ENCODE measurements at places on chromosomes 5 and 9.

DNA sequence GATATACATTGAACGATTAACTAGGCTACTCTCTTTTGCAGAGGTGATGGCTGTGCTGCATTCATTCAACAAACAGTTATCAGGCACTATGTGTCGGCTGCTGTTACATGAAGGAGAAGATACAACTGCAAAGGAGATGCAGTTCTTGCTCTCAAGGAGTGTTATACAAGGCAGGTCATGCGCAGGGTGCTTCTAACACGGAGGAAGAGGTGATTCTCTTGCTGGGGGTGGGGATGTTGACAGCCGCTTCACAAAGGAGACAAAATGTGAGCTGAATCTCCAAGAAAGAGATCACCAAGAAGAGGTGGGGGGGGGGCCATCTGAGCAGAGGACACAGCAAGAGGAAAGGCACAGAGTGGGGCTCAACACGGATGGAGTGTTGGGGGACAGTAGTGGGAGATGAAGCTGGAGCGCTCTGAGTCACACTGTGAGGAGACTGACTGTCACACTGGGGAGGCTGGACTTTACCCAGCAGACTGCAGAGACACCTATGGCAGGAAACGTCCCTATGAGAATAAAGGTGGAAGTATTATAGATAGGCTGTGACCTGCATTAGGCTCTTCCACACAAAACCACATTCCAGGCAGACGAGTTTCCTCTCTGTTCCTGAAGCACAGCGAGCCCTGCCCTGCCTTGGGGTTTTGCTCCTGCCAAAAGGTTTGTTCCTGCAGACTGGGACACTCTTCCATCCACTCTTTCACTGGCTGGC is 20.9 kb downstream of the NDUFA8 start:
- no peaks in the 10 kb centered on the region for H3K27me3 ChIP-seq
- H3K27ac ChIP-seq = no peak overlapping the region
- H3K36me3 ChIP-seq = peaks cover 7% of the 10 kb centered on the region
- no peak overlapping the region for H3K4me3 ChIP-seq

- peaks cover 22% of the 10 kb centered on the region for H3K4me1 ChIP-seq
- H3K4me3 ChIP-seq = no peak overlapping the region
- no peak for DNase-seq
- H3K27me3 ChIP-seq = no peaks in the 10 kb centered on the region
Observed at GRCh38 chr5:96952118-96952750, 16.4 kb downstream of the LNPEP start.

- no peaks in the 10 kb centered on the region for H3K27me3 ChIP-seq
- DNase-seq = no peak
- no peaks in the 10 kb centered on the region for H3K36me3 ChIP-seq
- H3K27ac ChIP-seq = peak overlapping the region; percentile 72
Observed at GRCh38 chr9:94900222-94901018, 173.9 kb downstream of the AOPEP start.

- H3K4me3 ChIP-seq = no peak overlapping the region
- H3K27ac ChIP-seq = no peak overlapping the region
- peaks cover 5% of the 10 kb centered on the region for H3K36me3 ChIP-seq
- H3K27me3 ChIP-seq = no peaks in the 10 kb centered on the region
Observed at GRCh38 chr5:149853331-149853648, 91.3 kb downstream of the PDE6A start.

DNA sequence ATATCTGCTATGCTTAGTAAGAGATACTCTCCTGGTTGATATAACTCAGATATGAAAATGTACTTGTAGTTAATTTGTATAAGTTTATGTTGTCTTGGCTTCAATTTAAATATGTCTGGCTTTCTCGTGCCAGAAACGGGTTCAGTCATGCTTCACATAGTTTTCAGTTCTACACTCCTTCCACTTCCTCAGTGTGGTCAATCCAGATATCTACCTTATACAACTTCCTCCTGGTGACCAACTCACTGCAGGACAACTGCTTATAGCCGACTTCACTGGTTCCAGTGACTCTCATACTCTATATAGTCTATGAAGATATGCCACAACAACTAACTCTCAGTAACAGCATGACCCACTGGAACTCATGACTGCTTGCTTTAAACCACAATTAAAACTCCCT is 690.4 kb downstream of the SLCO4C1 start:
- no peaks in the 10 kb centered on the region for H3K36me3 ChIP-seq
- H3K27me3 ChIP-seq = no peaks in the 10 kb centered on the region
- H3K4me3 ChIP-seq = no peak overlapping the region
- H3K4me1 ChIP-seq = no peaks in the 10 kb centered on the region
- no peak overlapping the region for H3K27ac ChIP-seq

- H3K36me3 ChIP-seq = no peaks in the 10 kb centered on the region
- DNase-seq = no peak
- peaks cover 14% of the 10 kb centered on the region for H3K4me1 ChIP-seq
- no peaks in the 10 kb centered on the region for H3K27me3 ChIP-seq
Observed at GRCh38 chr5:147559749-147560148, 49.9 kb upstream of the DPYSL3 start.

GRCh38 chr9:35738186-35738585 is 5.7 kb downstream of the CREB3 start:
- H3K4me3 ChIP-seq = no peak overlapping the region
- H3K27me3 ChIP-seq = no peaks in the 10 kb centered on the region
- H3K27ac ChIP-seq = no peak overlapping the region

GRCh38 chr5:79853676-79854418 is 137.2 kb downstream of the MTX3 start:
- no peaks in the 10 kb centered on the region for H3K36me3 ChIP-seq
- peaks cover 7% of the 10 kb centered on the region for H3K4me1 ChIP-seq
- H3K27me3 ChIP-seq = peaks cover 4% of the 10 kb centered on the region
- no peak overlapping the region for H3K4me3 ChIP-seq
- DNase-seq = no peak

GRCh38 chr5:144547098-144547499 is 376.4 kb downstream of the KCTD16 start:
- no peaks in the 10 kb centered on the region for H3K36me3 ChIP-seq
- no peaks in the 10 kb centered on the region for H3K27me3 ChIP-seq
- no peak overlapping the region for H3K4me3 ChIP-seq

GRCh38 chr5:37951946-37952721 is 112.3 kb upstream of the GDNF start:
- no peak for DNase-seq
- no peaks in the 10 kb centered on the region for H3K36me3 ChIP-seq
- H3K27me3 ChIP-seq = peaks cover 6% of the 10 kb centered on the region
- no peaks in the 10 kb centered on the region for H3K4me1 ChIP-seq
- no peak overlapping the region for H3K4me3 ChIP-seq

DNA sequence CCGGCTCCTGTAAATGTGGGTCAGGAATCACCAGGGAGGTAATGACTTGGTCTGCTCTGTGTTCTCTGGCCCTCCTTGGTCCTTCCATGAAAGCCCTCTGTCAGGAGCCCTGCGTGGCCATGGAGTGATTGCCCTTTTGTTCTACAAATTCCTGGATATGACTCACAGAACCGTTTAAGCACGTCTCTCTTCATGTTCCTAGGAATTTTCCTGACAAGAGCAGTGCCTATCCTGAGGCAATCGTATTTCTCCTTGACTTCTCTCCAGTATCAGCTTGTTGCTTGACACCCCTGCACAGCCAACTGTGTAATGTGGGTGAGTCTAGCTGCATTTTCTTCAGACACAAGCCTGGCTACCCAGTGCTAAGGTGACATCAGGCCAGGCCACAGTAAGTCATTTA is 274.3 kb upstream of the ZNF462 start:
- H3K36me3 ChIP-seq = no peaks in the 10 kb centered on the region
- H3K27ac ChIP-seq = no peak overlapping the region
- DNase-seq = no peak
- peaks cover 23% of the 10 kb centered on the region for H3K4me1 ChIP-seq
- H3K4me3 ChIP-seq = no peak overlapping the region

DNA sequence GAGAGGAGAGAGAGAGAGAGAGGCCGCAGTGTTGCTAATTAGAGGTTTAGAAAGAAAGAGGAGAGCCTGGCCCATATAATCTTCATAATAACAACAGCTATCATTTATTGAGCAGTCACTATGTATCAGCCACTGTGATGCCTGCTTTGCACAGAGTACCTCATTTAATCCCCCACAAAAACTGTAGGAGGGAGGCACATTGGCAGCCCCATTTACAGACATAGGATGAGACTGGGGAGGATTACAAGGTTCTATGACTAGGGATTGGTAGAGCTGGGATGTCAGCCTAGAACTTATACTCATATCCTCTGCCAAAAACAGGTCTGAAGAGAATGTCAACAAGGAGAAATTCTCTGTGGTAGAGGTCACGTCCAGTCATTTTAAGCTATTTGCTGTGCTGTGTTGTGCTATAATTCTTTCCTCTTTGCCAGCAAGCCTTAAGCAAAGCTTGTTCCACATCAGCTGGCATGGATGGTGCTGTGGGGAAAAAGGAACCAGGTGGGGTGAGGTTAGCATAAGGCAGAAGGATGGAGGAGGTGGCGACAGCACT is 6.7 kb upstream of the GCNT4 start:
- H3K4me1 ChIP-seq = peaks cover 9% of the 10 kb centered on the region
- no peak overlapping the region for H3K4me3 ChIP-seq
- H3K27ac ChIP-seq = no peak overlapping the region
- no peak for DNase-seq
- no peaks in the 10 kb centered on the region for H3K27me3 ChIP-seq
- no peaks in the 10 kb centered on the region for H3K36me3 ChIP-seq
